ENCODE measurements at places on chromosomes 5 and 9.

- DNase-seq = no peak
Observed at GRCh38 chr5:123204251-123204650, 115.2 kb downstream of the PRDM6 start.

DNA sequence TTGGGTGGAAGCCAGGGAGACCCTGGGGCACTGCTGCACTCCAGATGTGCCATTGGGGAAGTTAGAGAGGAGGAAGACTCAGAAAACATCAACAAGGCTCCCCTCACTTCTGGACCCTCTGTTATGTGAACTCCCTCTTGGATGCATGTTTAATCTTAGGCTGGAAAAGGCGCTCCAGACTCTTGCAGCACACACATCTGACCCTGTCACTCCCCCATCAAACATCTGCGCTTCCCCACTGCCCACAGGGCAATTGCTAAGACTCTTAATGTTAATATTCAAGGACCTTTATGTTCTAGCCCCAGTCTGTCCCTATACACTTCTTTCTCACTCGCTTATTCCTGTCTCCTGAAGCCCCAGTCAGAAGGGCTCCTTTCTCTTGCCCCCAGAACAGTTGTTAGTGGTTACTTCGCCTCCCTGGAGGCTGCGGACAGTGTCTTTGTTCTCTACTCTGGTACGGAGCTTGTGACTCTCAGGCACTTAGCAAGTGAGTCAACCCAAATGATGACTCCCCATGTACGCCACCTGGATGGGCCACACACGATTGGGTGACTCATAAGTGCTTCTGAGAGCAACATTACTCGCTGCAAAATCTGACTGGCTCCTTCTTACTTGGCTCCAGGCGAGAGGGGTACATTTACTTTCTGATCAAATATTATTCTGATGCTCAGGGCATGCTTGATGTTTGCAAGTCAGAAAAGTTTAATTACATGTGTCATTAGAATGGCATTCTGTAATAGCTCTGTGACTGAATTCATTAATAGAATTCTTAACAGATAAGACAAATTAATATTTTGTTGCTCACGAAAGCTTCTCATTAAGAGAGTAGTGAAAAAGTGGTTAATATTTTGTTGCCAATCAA lies 193.6 kb downstream of the HSPA4 start:
- DNase-seq = no peak

- DNase-seq = no peak
Observed at GRCh38 chr5:163459462-163459818, 462 bp downstream of the NUDCD2 start.

DNA sequence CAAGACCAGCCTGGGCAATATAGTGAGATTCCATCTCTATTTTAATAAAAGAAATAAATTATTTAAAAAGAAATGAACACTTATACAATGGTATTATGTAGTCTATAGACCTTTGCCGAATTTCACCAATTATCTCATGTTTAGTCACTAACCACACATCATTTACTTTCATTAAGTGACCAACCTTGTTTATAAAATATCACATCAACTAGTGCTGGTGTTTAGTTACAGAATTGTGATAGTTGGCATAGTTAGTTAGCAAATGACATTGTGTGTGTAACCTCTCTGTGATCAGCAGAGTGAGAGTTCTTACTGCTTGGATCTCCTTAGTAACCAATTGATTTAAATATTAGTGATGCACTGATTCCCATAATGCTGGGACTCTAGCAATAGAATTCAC lies 71.8 kb downstream of the PRR16 start:
- DNase-seq = no peak

DNA sequence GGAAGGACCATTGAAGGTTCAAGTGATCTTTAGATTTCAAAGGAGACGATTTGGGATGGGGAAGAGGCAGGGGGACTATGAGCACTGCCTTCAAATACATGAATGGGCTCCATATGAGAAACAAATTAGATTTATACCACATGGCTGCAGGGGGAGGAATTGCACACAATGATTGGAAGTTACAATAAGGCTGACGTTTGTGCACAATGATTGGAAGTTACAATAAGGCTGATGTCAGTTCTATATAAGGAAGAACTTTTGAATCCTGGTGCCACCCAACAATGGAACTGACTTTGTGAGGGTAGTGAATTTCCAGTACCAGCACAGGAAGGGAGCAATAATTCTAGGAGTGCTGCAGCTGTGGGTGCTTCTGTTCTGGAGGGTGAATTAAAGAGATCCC lies 95.7 kb upstream of the PTGER4 start:
- no peak for DNase-seq

GRCh38 chr5:128491291-128491690 lies 46.8 kb downstream of the FBN2 start:
- no peak for DNase-seq

- no peak for DNase-seq
Observed at GRCh38 chr9:18771011-18771410, 262.0 kb downstream of the SAXO1 start.

DNA sequence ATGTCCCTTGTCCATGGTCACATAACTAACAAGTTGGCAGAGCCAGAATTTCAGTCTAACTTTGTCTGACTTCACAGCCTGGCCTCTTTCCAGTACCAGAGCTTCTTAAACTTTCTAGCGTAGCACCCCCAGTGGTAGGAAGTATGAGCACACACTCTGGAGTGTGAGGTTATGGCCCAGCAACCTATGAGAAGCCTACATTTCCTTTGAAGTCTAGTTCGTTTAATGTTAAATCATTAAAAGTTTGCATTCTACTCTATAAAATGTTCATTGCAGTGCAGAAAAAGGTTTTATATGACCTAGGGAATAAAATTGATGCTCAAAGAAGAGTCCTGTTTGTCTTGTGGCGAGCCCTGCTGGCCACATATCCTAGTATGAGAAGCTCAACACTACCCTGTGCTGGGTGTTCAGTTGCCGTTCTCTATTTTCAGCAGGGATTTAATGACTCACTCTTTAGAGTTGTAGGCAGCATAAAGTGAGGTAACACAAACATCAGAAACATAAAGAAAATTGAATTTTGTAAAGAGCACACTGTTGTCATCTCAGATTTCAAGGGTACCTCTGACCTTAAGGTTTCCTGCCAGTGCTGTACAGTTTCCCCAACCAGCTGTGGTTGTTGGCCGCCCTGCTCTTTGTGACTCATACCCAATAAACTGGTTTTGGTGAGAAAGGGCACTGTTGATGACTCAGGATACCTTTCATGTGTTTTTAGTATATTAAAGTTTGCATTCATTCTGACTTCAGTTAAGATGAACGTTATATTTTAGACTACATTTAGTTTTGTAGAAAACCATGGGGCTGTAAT lies 14.3 kb downstream of the MCCC2 start:
- no peak for DNase-seq

DNA sequence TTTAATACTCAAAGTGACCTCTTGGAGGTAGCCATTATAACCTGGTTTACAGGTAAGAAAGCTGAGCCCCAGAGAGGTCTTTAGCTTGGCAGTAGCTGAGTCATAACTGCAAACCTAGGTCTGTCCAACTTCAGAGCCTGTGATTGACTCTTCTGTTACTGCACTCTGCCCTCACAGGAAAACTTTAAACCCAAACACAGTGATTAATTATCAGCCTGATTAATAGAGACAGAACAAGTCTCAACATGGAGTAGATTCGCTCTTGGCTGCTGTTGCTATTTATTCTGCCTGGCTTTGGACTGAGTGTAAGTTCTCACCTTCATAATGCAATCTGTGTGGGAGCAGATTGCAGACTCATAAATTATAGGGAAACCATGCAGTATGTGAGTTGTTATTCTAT lies 27.4 kb upstream of the TXN start:
- no peak for DNase-seq

DNA sequence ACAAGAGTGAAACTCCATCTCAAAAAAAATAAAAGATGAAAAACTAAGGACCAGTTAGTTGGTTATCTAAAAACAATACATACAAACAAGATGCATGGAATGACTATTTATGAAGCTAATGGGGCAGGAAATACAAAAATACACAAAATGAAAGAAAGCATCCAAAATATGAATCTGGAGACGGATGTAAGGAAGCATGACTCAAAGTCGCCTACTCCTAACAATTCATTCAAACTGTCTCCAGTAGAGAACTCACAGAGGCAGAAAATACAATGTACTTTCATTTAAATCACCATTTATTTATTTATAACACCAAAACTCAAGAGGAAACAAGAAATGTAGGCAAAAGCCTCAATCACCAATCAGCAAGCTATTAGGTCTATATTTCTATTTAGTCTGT lies 68.4 kb downstream of the SCAI start:
- DNase-seq = no peak

- no peak for DNase-seq
Observed at GRCh38 chr9:138009016-138009802, 131.6 kb downstream of the CACNA1B start.

DNA sequence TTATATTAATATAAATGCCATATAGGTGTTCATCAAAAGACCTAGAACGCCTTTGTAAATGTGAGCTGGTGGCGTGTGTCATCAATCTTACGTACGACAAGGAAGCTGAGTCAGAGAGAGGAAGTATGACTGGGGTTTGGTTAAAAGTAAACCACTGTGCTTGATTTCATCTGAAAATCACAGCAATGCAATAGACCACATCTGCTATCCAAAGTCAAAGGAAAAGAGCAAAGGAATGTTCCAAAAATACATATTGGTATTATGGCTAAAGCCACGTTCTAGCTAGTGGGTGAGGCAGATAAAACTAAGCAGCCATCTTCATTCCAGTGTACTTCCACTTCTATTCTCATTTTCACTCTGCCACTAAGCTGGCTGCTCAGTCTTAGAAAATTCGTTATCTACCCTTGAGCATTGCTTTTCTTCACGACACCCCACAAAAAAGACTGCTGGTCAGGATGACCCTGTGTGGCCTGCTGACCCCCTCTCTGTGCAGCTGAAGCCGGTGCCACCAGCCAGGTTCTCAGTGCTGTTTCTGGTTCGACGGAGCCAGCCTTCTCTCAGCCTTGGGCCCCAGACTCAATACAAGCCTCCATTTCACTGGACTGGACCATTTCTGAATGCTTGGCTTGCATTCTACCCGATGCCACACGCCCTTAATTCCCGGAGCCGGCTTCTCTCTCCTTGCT lies 23.8 kb downstream of the SHC3 start:
- no peak for DNase-seq

GRCh38 chr5:96640696-96641095 lies 21.5 kb upstream of the CAST start:
- DNase-seq = no peak

GRCh38 chr9:127921557-127922120 lies 4.8 kb upstream of the ST6GALNAC4 start:
- DNase-seq = no peak
